T-helper 17 cell (primary cell): ENCODE measurements at places on chromosomes 7 and 10.

- H3K4me3 ChIP-seq, result no peak overlapping the region
- H3K4me1 ChIP-seq, result no peaks in the 10 kb centered on the region
- H3K27ac ChIP-seq, result no peak overlapping the region
- DNase-seq, result no peak
- H3K36me3 ChIP-seq, result no peaks in the 10 kb centered on the region
- H3K27me3 ChIP-seq, result no peaks in the 10 kb centered on the region
Observed at GRCh38 chr7:110399421-110399820, 691.5 kb upstream of the LRRN3 start.

- no peak for DNase-seq
- peaks cover 4% of the 10 kb centered on the region for H3K36me3 ChIP-seq
- no peak overlapping the region for H3K27ac ChIP-seq
- no peak overlapping the region for H3K4me3 ChIP-seq
- peaks cover 38% of the 10 kb centered on the region for H3K27me3 ChIP-seq
Observed at GRCh38 chr7:101772508-101773211, 44.8 kb upstream of the CUX1 start.

- no peak overlapping the region for H3K27ac ChIP-seq
- no peaks in the 10 kb centered on the region for H3K4me1 ChIP-seq
- DNase-seq, result no peak
- no peak overlapping the region for H3K4me3 ChIP-seq
Observed at GRCh38 chr7:95553939-95554338, 42.4 kb downstream of the PDK4 start.

DNA sequence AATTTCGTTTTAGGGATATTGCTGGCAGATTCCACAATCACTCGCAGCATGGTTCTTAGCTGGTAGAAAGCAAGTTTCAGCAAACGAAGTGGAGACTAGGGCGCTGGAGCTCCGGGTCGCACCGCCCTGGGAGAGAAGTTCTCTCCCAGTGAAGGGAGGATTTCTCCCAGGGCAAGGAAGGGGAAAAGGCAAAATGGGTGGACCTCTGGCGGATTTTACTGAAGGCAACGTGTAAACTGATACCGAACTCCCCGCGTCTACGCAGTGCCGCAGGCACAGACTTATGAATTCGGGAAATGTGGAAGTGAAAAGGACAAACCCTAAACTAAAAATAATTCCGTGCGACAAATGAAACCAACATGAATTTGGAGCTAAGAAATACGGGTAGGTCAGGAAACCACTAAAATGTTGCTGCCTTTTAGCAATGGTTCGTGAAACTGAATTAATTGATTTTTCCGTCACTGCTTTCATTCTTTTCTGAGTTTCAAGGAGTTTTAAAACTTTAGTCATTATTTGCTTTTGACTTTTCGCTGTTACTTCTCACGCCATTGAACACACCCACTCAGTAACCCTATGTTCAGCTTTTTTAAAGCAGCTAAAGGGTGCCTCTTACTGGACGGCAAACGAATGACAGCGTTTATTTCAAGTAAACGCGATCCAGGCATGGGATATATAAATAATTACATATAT, at the start of gene MYOF:
MYOF (minus strand) TSS at position 190 of the 690 bp plus-strand sequence; CDS start at position 50, 140 bp downstream.
- DNase-seq, result peak; percentile 17
- H3K4me1 ChIP-seq, result peaks cover 11% of the 10 kb centered on the region
- peak within 1 kb of the TSS; percentile 19 for H3K27ac ChIP-seq

GRCh38 chr7:16627236-16627635, 18.3 kb downstream of the ANKMY2 start:
- DNase-seq, result no peak
- H3K4me1 ChIP-seq, result no peaks in the 10 kb centered on the region
- peaks cover 10% of the 10 kb centered on the region for H3K36me3 ChIP-seq
- no peak overlapping the region for H3K27ac ChIP-seq
- no peak overlapping the region for H3K4me3 ChIP-seq
- H3K27me3 ChIP-seq, result no peaks in the 10 kb centered on the region

DNA sequence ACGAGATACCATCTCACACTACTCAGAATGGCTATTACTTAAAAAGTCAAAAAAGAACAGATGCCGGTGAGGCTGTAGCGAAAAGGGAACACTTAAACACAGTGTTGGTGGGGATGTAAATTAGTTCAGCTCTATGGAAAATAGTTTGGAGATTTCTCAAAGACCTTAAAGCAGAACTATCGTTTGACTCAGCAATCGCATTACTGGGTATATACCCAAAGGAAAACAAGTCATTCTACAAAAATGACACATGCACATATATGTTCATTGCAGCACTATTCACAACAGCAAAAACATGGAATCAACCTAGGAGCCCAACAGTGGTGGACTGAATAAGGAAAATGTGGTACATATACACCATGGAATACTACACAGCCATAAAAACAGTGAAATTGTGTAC, 56.9 kb downstream of the SAMD9 start:
- peaks cover 13% of the 10 kb centered on the region for H3K27me3 ChIP-seq
- H3K4me3 ChIP-seq, result no peak overlapping the region
- H3K4me1 ChIP-seq, result no peaks in the 10 kb centered on the region

DNA sequence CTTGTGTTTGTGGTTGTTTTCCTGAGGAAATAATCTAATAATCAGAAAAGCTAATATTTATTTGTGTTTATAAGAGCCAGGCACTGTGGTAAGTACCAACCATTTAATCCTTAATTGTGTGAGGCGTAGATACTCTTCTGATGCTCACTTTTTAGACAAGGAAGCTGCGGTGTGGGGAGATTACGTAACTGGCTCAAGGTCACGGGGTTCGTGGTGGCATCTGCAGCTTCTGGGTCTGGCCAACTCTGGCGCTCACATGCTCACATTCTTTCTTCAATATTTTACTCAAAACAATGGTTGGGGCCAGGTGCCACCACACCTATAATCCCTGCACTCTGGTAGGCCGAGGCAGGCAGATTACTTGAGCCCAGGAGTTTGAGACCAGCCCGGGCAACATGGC, 77.6 kb downstream of the RALA start:
- H3K27ac ChIP-seq, result no peak overlapping the region
- peaks cover 6% of the 10 kb centered on the region for H3K4me1 ChIP-seq
- no peaks in the 10 kb centered on the region for H3K27me3 ChIP-seq
- no peak overlapping the region for H3K4me3 ChIP-seq
- H3K36me3 ChIP-seq, result peaks cover 12% of the 10 kb centered on the region
- no peak for DNase-seq

DNA sequence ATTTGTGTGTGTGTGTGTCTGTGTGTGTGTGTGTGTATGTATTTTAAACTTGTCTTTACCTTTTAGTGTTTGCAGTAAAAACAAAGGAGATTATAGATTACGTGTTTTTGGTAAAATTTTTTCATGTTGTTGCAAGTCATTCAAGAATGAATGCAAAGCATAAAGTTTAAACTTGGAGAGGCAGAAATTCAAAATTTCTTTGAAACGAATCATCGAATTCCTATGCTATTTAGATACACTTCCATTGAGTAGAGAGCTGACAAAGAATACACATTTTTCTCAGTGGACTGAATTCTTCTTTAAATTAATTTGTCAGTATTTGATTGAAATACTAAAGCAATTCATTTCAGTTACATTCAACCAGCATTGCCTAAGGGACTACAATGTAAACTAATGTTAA, 66.0 kb upstream of the HDAC9 start:
- no peak for DNase-seq
- peaks cover 10% of the 10 kb centered on the region for H3K27me3 ChIP-seq
- no peaks in the 10 kb centered on the region for H3K4me1 ChIP-seq

- H3K4me1 ChIP-seq, result no peaks in the 10 kb centered on the region
- no peak overlapping the region for H3K27ac ChIP-seq
- no peaks in the 10 kb centered on the region for H3K36me3 ChIP-seq
- H3K27me3 ChIP-seq, result no peaks in the 10 kb centered on the region
- H3K4me3 ChIP-seq, result no peak overlapping the region
Observed at GRCh38 chr7:136664537-136664936, 203.9 kb upstream of the CHRM2 start.

- peaks cover 8% of the 10 kb centered on the region for H3K4me1 ChIP-seq
- no peak overlapping the region for H3K4me3 ChIP-seq
- no peak for DNase-seq
- H3K27me3 ChIP-seq, result peaks cover 52% of the 10 kb centered on the region
- H3K36me3 ChIP-seq, result no peaks in the 10 kb centered on the region
Observed at GRCh38 chr10:122468926-122469781, 7.8 kb downstream of the HTRA1 start.

- no peaks in the 10 kb centered on the region for H3K27me3 ChIP-seq
- H3K36me3 ChIP-seq, result no peaks in the 10 kb centered on the region
- H3K27ac ChIP-seq, result no peak overlapping the region
Observed at GRCh38 chr7:113698556-113699220, 220.1 kb downstream of the PPP1R3A start.

DNA sequence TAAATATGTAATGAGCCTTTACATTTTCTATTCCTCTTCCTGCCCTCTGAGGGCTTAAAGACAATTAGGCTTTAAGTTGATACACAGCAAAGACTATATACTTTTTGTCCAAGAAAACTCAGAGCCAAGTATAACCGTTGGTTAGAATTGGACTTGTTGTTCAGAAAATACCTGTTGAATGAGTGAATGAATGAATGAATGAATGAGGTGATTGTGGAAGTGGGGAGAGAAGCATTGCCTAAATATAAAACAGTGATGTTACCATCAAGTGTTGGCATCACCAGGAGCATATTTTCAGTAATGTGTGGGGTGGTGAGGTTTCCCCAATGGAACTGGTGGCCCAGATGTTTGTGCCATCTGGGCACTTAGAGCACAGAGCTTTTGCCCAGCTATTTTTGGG, 106.9 kb downstream of the AOAH start:
- peaks cover 7% of the 10 kb centered on the region for H3K36me3 ChIP-seq
- H3K27ac ChIP-seq, result no peak overlapping the region
- H3K4me3 ChIP-seq, result no peak overlapping the region
- DNase-seq, result no peak
- peaks cover 9% of the 10 kb centered on the region for H3K27me3 ChIP-seq
- H3K4me1 ChIP-seq, result peaks cover 16% of the 10 kb centered on the region

- no peaks in the 10 kb centered on the region for H3K27me3 ChIP-seq
- no peaks in the 10 kb centered on the region for H3K36me3 ChIP-seq
- H3K4me1 ChIP-seq, result no peaks in the 10 kb centered on the region
- H3K4me3 ChIP-seq, result peak within 1 kb of the TSS; percentile 50
- no peak within 1 kb of the TSS for H3K27ac ChIP-seq
Observed at GRCh38 chr7:20217193-20217948, at the start of gene MACC1. TSS of gene MACC1 (minus strand) at chr7:20217384. CDS start at chr7:20161862, 55,522 bp downstream.

DNA sequence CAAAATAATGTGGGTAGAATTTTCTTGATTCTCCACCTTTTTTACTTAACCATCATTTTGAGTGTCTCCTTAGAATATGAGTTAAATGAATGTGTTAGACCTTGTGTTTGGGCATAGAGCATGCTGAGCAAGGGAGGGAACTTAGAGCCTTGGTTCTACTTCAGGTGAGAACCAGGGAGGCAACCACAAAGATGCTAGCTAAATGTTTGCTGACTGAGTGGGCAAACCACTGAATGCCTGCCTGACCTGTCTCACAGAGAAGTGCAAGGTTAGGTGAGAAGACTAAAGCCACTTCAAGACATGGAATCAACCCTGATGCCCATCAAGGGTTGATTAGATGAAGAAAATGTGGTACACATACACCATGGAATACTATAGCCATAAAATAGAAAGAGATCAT, 242.6 kb upstream of the ZNF32 start:
- peaks cover 2% of the 10 kb centered on the region for H3K4me1 ChIP-seq
- DNase-seq, result no peak
- H3K4me3 ChIP-seq, result no peak overlapping the region

DNA sequence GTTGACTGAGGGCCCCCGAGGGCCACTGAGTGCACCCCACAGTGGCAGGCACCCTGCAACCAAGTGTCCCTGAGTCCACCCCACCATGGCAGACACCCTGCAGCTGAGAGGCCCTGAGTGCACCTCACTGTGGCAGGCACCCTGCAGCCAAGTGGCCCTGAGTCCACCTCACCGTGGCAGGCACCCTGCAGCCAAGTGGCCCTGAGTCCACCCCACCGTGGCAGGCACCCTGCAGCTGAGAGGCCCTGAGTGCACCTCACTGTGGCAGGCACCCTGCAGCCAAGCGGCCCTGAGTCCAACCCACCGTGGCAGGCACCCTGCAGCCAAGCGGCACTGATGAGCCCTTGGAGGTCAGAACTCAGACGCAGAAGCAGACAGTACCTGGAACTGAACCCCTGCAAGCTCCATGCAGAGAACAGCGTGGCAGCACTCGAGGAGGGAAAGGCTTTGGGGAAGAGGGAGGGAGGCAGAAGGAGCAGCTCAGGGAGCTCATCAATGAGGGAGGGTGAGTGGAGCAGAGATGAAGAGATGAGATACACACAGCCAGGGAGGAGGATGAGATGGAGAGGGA, 156.5 kb downstream of the WDR37 start:
- peaks cover 2% of the 10 kb centered on the region for H3K36me3 ChIP-seq
- H3K4me3 ChIP-seq, result no peak overlapping the region
- peaks cover 3% of the 10 kb centered on the region for H3K4me1 ChIP-seq
- no peak for DNase-seq
- H3K27ac ChIP-seq, result no peak overlapping the region

- H3K27me3 ChIP-seq, result no peaks in the 10 kb centered on the region
- DNase-seq, result no peak
Observed at GRCh38 chr10:129756912-129757901, 206.9 kb downstream of the EBF3 start.

DNA sequence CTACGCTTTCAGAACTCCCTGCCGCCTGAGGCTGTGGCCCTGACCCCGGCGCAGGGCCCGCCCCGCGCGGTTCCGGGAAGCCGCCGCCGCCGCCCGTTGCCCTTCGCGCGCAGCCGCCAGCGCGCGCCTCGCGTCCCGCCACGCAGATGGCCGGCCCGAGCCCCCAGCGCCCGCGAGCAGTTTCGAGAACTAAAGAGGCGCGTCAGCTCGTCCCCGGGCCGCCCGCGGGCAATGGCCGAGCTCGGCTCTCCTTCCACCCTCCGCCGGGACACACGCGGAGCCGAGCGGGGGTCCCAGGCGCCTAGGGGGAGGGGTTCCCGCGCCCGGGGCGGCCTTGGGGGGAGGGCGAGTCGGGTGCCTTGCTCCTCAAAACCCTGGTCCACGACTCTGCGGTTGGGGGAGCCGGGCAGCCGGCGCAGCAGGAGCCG, 1.8 kb downstream of the HNRNPF start:
- peak overlapping the region; percentile 97 for H3K4me3 ChIP-seq
- H3K27ac ChIP-seq, result peak overlapping the region; percentile 100
- no peaks in the 10 kb centered on the region for H3K27me3 ChIP-seq
- H3K36me3 ChIP-seq, result peaks cover 8% of the 10 kb centered on the region
- peak; percentile 41 for DNase-seq
- H3K4me1 ChIP-seq, result peaks cover 42% of the 10 kb centered on the region

GRCh38 chr7:133947458-133948254, 179.5 kb upstream of the LRGUK start:
- H3K4me1 ChIP-seq, result no peaks in the 10 kb centered on the region
- peak overlapping the region; percentile 29 for H3K27ac ChIP-seq
- peaks cover 6% of the 10 kb centered on the region for H3K36me3 ChIP-seq
- H3K4me3 ChIP-seq, result no peak overlapping the region
- DNase-seq, result no peak

- peaks cover 5% of the 10 kb centered on the region for H3K36me3 ChIP-seq
- H3K27me3 ChIP-seq, result no peaks in the 10 kb centered on the region
- H3K27ac ChIP-seq, result peak overlapping the region; percentile 97
- peaks cover 45% of the 10 kb centered on the region for H3K4me1 ChIP-seq
Observed at GRCh38 chr10:27504808-27505460, 830 bp downstream of the RAB18 start.

- no peak for DNase-seq
- no peak overlapping the region for H3K27ac ChIP-seq
- H3K27me3 ChIP-seq, result no peaks in the 10 kb centered on the region
Observed at GRCh38 chr10:114167985-114168384, 6.0 kb downstream of the CCDC186 start.

GRCh38 chr10:10903620-10904019, 114.1 kb upstream of the CELF2 start:
- no peaks in the 10 kb centered on the region for H3K4me1 ChIP-seq
- DNase-seq, result no peak
- H3K27ac ChIP-seq, result no peak overlapping the region
- peaks cover 15% of the 10 kb centered on the region for H3K27me3 ChIP-seq
- H3K4me3 ChIP-seq, result no peak overlapping the region

GRCh38 chr10:109689785-109690184, 233.5 kb downstream of the XPNPEP1 start:
- H3K4me1 ChIP-seq, result no peaks in the 10 kb centered on the region
- no peak overlapping the region for H3K27ac ChIP-seq
- no peak for DNase-seq
- H3K4me3 ChIP-seq, result no peak overlapping the region
- H3K27me3 ChIP-seq, result peaks cover 1% of the 10 kb centered on the region
